ENCODE measurements at places on chromosomes 16 and 17.
A peak's percentile ranks its signal among the peaks of the same experiment; 100 is the strongest.

DNA sequence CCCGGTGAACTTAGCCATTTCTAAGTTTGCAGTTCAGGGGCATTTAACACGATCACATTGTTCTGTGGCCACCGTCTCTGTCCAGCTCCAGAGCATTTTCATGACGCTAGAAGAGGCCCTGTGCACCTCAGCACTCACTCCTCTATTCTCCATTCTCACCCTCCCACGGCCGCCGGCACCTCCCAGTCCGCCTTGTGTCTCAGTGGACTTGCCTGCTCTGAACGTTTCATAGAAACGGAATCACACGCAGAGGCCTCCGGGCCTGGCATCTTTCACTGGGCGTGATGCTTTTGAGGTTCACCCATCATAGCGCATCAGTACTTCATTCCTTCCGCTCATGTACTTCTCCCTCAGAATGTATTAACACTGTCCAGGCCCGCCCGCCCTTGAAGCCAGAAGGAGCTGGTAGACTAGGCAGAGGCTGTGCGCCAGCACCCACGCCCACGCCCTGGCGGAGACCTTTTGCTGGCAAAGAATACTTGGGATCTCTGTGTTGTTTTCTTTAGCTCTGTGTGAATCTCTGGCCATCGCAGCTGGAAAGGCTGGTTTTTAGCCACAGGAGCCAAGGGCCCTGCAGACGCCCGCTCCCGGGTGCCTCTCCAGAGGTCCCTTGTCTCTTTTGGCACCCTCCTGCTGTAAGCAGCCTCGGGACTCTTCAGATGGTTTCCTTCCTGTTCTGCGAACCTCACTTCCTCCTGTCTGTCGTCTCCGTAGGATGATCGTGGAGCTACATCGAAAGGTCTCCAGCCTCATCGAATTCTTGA, 23.4 kb upstream of the JPT2 start:
- DNase-seq = no peak

DNA sequence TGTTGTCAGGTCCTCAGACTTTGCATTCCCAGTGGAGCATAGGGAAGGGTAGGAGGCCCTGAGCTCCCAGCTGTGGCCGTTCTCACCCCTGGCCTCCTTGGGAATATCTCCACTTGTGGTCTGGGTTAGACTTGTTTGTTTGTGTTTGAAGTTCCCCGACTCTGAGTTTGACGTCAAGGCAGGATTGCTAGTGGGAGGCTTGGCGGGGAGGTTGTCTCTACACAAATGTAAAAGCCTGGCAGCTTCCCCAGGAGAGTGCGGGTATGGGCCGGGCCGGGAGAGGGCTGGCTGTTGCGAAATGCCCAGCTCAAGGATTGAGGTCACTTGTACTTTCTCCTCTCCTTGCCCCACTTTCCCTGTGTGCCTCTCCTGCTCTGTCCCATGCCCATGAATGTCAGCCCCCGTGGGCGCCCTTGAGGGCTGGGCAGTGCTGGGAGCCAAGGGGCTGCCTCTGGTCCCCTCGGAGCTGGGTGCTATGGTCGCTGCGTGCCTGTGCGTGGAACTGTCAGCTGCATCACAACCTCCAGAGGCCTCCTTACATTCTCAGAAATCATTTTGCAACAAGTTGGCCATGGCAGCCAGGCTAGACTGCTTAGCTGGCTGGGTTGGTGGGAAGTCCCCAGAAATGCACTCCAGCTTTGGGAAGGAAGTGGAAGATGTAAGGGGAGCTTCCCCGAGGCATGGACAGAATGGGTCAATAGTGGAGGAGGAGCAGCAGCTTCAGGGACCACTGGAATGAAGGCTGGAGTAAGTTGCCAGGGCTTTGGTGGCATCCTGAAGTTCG, 84.3 kb downstream of the KSR1 start:
- DNase-seq = peak; percentile 91

DNA sequence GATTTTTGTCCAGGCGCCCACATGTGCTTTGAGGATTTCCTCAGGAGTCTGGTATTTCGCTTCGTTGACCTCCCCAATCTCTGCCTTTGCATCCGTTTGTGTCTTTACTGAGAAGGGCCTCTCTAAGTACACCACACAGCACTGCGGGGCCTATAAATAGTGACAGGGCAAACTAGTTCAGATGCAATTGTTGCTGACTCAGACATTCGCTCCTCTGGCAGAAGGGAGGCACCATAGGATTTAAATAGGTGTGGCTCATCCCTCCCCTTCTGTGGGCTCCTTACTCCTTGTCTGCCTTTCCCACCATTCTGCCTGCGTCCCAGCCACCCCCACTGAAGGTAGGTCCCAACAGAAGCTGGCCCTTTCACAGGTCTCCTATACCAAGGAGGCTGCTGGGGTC, 192.3 kb downstream of the SHISA9 start:
- DNase-seq = no peak

DNA sequence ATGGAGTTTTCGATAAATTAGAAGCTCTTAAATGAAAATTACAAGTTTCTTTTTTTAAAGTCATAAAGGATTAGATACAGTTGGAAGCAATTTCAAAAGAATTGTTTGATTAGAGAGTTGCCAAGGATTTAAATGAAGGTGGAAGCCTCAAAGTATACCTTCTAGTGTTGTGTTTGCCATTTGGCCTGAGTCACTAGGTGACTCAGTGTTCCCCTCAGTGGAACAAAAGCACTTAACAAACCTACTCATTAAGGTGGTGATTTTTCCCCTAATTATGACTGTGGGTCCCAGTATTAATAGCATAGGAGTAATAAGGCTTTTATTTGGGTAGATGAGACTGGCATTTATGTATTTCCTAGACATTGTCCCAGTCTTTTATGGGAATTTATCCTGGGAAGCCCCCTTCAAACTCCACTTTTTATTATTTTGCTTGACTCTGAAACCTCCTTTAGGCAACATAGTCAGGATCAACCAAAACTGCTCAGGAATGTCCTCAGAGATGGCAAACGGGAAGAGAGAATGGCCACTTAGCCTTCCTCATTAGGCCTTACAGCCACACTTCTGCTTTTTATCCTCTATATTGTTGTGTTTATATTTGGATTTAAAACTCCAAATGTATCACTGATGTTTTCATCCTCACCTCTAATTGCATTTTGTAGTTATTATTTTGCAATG, 161.0 kb downstream of the FTO start:
- DNase-seq = peak; percentile 74

DNA sequence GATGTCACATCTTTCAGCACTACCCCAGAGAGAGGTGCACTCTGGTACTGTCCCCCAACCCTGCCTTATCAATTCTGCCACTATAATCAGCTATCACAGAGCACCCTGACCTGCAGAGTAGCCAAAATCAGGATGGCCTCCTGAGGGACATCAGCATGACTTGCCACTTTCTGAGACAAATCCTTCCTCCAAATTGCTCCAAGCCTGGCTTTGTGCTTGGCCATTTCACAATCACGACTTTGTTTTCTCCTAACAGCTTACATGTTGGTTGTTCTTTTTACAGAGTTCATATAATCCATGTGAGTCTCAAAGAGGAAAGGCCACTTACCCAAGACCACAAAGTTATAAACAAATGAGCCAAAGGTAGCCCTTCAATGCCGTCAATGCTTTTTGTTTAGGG, 449.0 kb upstream of the CDH5 start:
- no peak for DNase-seq

- DNase-seq = no peak
Measured at GRCh38 chr16:84234321-84235241, 5.2 kb downstream of the KCNG4 start.

GRCh38 chr16:68298312-68298711, 12.4 kb downstream of the SLC7A6OS start:
- no peak for DNase-seq

DNA sequence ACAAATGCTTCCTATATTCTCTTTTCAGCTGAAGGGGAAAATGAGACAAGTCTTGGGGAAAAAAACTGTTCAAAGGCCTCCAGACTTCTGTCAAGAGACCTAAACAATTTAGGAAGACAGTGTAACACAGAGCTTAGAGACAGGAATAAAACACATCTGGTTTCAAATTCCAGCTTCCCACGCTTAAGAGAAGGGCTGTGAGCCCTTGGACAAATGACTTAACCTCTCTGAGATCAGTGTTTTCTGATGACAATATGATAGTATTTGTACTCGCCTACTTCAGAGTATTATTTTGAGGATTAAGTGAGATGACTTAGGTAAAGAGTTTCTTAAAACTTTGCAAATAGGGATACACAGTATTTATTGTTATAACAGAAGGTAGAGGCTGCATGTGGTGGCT, 29.5 kb downstream of the SMURF2 start:
- no peak for DNase-seq

DNA sequence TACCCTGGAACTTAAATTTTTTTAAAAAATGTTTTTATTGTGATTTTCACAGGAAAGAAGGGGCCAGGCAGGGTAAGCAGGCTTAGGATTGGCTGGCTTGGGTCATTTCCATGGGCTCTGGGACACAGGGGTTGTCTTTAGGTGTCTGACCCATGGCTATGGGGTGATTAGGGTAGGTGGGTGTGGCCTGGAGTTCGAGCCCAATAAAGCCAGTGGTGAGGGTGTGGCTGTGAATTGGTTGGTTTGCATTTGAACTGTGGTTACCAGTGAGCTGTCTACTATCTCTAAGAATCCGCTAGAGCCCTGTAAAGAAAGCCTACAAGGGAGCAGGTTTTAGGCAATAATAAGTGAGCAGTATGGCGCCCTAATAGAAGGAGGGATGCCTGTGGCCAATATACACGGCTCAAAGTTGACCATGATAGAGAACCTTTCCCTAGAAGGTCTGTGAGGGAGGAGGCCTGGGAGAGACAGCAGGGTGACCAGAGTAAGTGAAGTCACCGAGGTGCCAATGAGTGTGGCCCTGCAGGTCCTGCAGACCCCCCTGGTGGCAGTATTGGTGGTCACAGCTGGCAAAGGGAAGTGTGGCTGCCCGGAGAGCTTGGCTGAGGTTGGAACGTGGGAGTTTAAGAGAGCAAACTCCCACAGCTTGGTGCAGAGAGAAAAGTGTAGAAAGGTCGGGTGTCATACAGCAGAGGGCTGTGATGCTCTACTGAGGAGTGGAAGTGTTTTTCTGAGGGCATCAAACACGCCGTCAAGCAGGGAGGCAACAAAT, 454.0 kb downstream of the WWOX start:
- peak; percentile 23 for DNase-seq

- DNase-seq = no peak
Measured at GRCh38 chr17:9798008-9798407, 6.6 kb upstream of the DHRS7C start.

- no peak for DNase-seq
Measured at GRCh38 chr16:51500306-51500705, 349.2 kb upstream of the SALL1 start.

GRCh38 chr16:66271074-66272060, 95.1 kb upstream of the CDH5 start:
- no peak for DNase-seq

DNA sequence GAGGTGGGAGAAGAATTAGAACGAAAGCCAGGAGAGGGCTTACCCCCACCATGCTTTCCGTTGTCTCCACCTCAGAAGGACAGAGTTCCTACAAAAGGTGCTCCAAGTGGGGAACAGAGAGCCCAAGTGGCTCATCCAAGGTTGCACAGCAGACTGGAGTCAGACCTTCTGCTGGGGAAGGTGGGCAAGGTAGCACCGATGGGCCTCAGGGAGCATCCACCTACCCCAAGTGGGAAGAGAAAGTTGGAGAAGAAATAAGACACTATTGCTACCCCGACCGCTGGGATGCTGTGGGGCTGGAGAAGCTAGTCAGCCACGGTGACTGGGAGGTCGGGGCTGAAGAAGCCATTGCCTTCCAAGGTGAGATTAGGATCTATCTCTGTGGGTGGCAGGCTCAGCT, 21.5 kb downstream of the UNC119 start:
- no peak for DNase-seq

DNA sequence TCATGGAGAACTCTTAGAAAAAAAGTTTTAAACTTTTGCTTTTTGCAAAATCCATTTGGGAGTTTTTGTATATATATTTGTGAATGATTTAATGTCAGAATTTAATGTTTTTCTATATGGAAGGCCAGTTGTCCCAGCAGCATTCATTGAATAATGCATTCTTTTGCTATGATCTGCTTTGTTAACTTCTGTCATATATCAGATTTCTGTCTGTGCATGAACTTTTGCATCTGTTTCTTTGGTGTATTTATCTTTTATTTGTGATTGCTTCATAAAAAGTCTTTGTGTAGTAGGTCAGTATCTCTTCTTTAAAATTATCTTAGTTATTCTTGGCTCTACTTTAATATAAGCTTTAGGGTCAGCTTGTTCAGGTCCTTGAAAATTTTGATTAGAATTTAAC, 84.2 kb downstream of the MAP2K4 start:
- DNase-seq = no peak

DNA sequence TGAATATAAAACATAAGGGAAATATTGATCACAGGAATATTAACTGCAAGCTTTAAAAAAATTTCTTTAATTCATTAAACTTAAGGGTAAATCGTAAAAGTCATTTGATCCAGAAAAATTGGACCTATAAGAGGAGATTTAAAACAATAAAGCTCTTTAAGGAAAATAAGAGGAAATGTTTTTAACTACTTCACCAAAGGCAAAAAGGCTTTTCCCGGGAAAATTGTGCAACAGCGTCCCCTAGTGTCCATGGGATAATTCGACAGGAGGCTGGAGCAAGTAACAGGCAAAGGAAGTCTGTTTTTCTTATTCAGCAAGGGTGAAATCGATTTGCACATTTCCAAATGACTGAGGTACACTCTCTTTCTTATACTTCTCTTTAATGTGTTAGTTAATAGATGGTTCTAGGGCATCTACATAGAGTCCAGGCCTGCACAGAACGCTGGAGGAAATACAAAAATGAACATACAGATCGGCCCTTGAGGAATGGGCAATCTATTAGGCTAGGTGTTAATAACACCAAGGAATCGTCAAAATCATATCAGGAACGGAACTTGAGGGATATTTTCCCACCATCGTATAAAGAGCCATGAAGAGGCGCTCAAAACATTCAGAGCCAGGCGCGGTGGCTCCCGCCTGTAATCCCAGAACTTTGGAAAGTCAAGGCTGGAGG, 61.4 kb downstream of the ZNF18 start:
- peak; percentile 37 for DNase-seq

GRCh38 chr16:74192281-74192797, 104.3 kb upstream of the PSMD7 start:
- DNase-seq = no peak

DNA sequence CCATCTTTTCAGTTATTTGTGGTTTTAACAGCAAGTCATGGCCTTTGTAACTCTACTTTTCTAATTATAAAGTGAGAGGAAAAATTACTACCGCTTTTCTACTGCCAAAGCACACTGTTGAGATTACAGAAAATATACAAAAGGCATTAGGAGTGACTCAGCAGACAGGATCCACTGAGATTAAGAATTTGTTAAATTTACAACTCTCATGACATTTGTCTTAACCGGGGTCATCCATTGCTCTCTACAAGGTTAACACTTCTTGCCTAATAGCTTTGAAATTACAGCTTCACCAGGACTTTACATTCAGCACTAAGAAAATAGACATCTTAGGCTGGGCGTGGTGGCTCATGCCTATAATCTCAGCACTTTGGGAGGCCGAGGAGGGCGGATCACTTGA, 93.4 kb downstream of the SSH2 start:
- no peak for DNase-seq

Data from DMS53 (cell line).